ENCODE measurements at places on chromosomes 11 and 22.

GRCh38 chr11:103997082-103997481, 39.4 kb upstream of the DDI1 start:
- DNase-seq: no peak

GRCh38 chr11:29781268-29781667, 235.6 kb downstream of the KCNA4 start:
- DNase-seq: no peak

- DNase-seq: no peak
These were observed 48.2 kb downstream of the SGSM3 start for GRCh38 chr22:40418366-40419201.

GRCh38 chr22:24727218-24727851, 47.2 kb downstream of the PIWIL3 start:
- DNase-seq: peak; percentile 73

GRCh38 chr11:443542-444199, 1.9 kb upstream of the ANO9 start:
- DNase-seq: no peak

GRCh38 chr22:48897645-48898370, 929.9 kb downstream of the BRD1 start:
- DNase-seq: no peak

DNA sequence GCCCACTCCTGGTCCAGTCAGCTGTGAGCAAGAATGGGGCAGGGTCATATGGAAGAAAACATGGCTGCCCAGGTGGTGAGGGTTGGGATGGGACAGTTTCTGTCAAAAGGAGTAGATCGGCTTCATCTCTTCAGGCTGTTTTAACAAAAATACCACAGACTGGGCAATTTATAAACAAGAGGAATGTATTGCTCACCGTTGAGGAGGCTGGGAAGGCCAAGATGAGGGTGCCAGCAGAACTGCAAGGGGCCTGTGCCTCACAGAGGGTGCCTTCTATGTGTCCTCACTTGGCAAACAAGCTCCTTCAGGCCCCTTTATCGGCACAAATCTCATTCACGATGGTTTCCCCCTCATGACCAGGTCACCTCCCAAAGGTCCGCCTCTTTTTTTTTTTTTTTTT, 18.1 kb upstream of the RELT start:
- DNase-seq: no peak

DNA sequence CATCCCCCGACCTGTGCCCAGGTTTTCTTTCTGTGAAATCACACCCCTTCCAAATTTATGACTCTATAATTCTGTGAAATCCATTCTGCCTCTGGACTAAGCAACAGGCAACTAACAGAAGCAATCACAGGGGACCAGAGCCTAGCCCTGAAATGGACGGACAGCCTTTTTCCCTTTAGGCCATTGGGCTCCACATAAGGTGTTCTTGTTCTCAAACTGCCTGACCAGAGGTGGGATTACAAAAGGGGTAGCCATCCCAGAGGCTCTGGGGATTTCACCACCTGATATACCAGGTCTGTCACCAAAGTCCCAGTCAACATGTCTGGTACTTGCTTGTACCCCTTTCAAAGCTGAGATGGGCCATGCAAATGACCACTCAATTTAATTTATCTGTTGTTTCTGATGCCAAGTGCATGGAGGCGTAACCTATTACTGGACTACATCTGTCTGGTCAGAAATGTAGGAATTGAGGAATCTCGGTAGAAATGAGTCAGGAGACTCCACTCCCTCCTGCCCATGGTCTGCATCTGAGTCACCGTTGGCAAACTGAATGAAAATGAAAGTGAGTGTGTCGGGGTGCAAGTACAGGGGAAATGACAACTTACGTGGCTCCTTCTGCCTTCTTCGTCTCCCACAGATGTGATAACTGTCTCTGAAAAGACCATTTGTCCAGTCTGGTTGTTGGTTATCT, 10.2 kb downstream of the DKK3 start:
- DNase-seq: peak; percentile 69

- no peak for DNase-seq
These were observed 36.3 kb upstream of the APOBEC3A start for GRCh38 chr22:38921120-38921519.

GRCh38 chr11:45450189-45450588, 164.0 kb upstream of the SYT13 start:
- DNase-seq: no peak

- DNase-seq: no peak
These were observed 34.7 kb downstream of the SNX19 start for GRCh38 chr11:130881475-130882137.

Data from kidney capillary endothelial cell (primary cell).